ENCODE measurements at places on chromosomes 2 and 18.

GRCh38 chr2:146837857-146838256 is 1007.0 kb upstream of the ACVR2A start:
- no peak for DNase-seq

GRCh38 chr18:49584394-49584793 is 22.5 kb downstream of the LIPG start:
- DNase-seq, result no peak

GRCh38 chr2:191311-192190 is 72.3 kb downstream of the SH3YL1 start:
- no peak for DNase-seq

GRCh38 chr2:239471011-239471792 is 70.4 kb upstream of the HDAC4 start:
- no peak for DNase-seq

DNA sequence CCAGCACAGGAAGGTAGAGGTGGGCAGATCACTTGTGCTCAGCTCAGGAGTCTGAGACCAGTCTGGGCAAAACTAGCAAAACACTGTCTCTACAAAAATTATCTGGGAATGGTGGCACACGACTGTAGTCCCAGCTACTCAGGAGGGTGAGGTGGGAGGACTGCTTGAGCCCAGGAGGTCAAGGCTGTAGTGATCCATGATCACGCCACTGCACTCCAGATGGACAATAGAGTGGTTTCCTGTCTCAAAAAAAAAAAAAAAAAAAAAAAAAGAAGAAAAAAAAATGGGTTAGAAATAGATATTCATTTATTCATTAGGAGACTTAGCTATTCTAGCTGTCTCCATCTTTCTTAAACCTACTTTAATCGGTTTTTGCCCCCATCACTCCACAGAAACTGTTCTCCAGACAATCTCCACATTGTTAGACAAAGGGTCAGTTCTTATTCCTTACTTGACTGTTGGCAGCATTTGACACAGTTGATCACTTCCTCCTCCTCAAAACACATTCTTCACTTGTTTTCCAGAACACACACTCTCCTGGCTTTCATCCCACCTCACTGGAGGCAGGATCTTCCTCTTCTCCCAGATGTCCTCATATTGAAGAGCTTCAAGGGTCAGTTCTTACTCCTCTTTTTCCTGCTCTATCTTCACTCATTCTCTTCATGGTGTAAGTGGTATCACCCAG is 103.1 kb downstream of the DTNB start:
- DNase-seq, result no peak

DNA sequence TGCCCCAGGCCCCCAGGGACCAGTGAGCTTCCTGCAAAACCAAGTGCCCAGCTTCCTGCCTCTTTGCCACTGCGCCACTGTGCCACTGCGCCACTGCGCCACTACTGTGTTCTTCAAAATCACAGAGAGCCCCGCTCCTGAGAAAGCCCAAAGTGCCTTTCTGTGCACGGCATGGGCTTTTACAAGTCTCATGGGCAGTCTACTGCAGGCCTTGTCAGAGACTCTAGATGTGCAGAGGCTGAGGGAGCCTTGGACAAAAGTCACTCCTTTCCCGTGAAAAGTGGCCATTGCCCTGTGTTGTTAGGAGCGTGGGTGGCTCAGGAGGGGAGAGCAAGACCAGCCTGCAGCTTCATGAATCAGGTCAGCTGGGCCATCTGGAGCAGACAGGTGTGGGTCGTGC is 180.5 kb downstream of the SMAD7 start:
- no peak for DNase-seq

- no peak for DNase-seq
Observed at GRCh38 chr2:79620679-79621078, 107.8 kb downstream of the CTNNA2 start.

DNA sequence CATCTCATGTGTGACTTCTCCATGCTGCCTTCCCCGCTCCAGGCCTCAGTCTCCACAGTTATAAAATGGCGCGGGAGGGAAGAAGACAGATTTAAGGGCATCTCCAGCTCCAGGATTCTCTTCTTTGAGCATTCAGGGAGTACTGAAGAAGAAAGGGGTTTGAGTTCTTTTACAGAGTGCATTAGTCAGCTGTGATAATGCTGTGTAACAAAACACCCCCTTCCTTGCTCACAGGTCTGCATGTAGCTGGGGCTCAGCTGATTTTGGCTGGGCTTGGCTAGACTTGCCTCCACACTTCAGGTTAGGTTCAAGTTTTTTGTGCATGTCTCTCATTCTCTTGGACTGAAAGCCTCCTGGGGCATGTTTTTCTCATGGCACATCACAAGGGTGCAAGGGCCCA is 8.0 kb upstream of the SLC66A3 start:
- DNase-seq, result no peak

DNA sequence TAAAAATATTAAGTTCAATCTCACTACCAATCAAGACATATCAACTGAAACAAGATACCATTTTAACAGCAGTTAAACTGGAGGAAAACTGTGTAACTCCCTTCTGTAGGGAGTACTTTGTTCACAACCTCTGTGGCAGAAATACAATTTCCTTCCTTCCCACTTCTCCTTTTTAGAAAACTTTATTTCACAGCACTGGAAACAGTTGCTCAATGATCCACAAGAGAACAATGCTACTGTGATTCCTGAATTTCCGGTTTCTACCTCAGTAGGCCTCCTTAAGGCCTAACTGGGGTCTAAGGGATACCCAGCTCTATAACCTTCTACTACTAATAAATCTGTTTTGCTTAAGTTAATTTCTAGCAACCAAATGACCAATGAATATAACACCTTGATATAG is 14.1 kb downstream of the TLK1 start:
- DNase-seq, result no peak

DNA sequence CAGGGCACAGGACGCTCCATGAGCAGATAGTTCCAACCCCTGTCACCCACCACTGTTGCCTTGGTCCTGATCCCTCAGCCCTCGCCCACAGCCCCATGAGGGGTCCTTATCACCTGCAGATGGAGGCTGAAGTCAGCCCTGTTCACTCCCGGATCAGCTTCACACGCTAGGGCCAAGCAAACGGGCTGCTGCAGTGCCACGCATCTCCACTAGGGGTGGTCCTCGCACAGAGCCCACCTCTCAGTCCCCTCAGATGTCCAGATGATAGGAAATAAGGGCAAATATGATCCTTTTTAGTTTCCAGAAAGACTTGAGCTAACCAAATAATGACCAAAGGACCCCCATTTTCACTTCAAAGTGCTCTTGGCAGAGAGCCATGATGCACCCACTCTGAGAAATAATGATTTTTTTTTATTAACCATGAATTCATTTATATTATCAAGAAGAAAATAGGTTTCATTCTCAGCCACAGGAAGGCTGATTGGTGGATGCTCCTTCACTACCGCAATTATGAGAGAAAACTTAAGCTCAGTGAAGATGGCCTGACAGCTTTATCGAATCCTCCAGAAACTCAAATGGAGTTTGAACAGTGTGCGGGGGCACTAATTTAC is 71.9 kb upstream of the KLHL29 start:
- no peak for DNase-seq

- no peak for DNase-seq
Observed at GRCh38 chr18:78679031-78679430, 300.6 kb upstream of the SALL3 start.

GRCh38 chr2:168174756-168175155 is 72.6 kb downstream of the STK39 start:
- no peak for DNase-seq

- no peak for DNase-seq
Observed at GRCh38 chr2:240339411-240340360, 95.8 kb upstream of the GPC1 start.

Data from activated effector memory CD4-positive, alpha-beta T cell treated with Interleukin-2 at 50 U/mL for 16 hours (primary cell).